ENCODE measurements at places on chromosomes 11 and 22.

DNA sequence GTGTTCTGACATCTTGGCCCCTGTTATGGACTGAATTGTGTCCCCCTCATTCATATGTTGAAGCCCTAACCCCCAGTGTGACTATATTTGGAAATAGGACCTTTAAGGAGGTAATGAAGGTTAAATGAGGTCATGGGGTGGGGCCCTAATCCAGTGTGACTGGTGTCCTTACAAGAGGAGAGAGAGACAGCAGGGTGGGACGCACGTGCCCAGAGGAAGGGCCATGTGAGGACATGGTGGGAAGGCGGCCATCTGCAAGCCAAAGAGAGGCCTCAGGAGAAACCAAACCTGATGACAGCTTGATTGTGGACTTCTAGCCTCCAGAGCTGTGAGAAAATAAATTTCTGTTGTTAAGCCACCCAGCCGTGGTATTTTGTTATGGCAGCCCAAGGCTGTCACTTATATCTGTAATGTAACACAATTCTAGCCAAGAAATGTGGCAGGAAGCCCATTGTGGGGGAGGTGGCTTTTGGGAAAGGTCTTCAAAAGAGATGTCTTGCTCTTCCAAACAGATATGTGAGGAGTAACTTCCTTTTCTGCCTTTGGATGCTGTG lies 23.7 kb downstream of the SLC22A6 start:
- DNase-seq: no peak

DNA sequence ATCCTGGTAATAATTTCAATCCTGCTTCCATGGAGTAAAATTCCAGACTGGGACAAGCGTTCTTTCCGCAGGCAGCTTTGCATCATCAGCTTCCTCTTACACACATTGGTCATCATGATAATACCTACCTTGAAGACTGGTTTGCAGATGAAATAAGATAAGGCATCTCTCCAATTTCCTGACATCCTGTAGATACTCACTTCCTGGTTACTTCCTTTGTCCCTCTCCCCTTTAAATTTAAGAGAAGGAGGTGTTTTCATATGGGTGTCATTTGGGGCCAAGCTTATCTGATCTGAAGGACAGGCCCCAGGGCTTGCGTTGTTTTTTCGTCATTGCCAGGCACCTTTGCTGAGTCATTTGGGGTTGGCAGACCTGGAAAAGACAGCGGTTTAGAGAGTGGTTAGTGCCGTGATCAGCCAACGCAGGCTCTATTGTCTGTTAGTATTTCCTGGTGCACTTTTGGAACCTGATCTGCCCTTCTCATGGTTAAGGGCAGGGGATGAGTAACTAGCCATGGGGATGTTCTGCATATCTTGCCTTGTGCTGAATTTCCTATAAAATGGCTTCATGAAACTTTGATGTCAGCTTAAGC lies 24.1 kb downstream of the GRAMD1B start:
- DNase-seq: no peak

DNA sequence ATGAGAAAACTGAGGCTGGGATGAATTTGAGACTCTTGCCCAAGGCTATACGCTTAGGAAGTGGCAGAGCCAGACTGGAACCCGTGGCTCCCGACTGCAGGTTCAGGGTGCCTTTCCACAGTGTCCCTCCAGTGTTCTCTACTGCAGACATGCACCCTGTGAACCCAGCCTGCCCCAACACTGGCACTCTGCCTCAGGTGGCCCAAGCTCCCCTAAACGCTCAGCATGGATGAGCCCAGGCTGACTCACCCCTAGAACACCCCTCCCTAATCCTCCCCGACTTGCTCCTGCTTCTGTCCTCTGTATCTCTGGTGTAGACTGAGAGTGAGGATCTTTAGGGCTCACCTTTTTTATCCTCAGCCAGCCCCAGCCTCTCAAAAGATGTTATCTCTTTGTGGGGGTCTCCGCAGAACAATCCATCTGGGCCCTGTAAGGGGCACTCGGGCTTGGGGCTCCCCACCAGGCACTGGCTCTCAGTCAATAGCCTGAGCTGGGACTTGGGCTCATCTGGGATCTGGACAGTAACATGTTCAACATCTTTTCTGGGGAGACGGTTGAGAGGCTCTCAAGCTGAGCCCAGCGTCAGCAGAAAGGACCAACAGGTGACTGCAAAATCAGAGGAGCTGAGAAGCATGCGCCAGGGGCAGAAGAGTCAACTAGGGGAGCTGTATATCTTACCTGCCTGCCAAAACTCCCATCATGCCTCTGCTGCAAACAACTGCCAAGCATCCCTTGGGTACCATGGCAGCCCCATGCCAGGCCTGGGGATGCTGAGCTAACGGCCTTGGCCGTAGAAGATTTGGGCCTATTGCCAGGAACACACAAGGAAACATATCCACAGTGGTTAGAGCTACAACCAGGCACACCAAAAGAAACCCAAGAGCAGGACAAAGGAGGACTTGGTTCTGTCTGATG lies 176.2 kb downstream of the BUD13 start:
- DNase-seq: no peak

GRCh38 chr11:59198726-59199125 lies 14.0 kb downstream of the MPEG1 start:
- no peak for DNase-seq

- peak; percentile 58 for DNase-seq
These were observed 494.5 kb upstream of the LARGE1 start for GRCh38 chr22:34414467-34415440.

- peak; percentile 79 for DNase-seq
These were observed 32.4 kb upstream of the CBX7 start for GRCh38 chr22:39184586-39185577.

Measured in kidney glomerular epithelial cell (primary cell).